ENCODE measurements at places on chromosomes 5 and 9. TPM values are rescaled to one million over a fixed set of nuclear protein-coding genes. Genes with fewer than 3 reads are reported as not detected.
A peak's percentile ranks its signal among the peaks of the same experiment; 100 is the strongest.

The NPDC1 gene
- total RNA-seq = 15.3 TPM

The ANKRD33B gene
- total RNA-seq = 4.2 TPM

DNA sequence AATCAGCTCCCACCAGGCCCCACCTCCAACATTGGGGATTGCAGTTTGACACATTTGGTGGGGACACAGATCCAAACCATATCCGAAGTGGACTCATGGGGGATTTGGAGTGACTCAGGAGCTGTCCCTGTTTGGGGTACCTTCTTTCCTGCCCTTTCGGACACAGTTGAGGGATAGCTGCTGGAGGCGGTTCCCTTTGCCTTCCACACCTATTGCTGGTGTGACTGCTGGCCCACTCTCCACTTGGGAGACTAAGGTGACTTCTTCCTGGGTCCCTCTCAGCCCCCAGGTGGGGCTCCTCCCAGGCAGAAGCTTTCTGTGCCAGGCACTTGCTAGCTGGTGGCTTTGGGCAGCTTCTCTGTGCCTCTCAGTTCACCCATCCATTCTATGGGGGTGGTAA, 26.6 kb downstream of the LAMC3 start:
- no peak for DNase-seq

The CYLC2 gene
- not detected for total RNA-seq

DNA sequence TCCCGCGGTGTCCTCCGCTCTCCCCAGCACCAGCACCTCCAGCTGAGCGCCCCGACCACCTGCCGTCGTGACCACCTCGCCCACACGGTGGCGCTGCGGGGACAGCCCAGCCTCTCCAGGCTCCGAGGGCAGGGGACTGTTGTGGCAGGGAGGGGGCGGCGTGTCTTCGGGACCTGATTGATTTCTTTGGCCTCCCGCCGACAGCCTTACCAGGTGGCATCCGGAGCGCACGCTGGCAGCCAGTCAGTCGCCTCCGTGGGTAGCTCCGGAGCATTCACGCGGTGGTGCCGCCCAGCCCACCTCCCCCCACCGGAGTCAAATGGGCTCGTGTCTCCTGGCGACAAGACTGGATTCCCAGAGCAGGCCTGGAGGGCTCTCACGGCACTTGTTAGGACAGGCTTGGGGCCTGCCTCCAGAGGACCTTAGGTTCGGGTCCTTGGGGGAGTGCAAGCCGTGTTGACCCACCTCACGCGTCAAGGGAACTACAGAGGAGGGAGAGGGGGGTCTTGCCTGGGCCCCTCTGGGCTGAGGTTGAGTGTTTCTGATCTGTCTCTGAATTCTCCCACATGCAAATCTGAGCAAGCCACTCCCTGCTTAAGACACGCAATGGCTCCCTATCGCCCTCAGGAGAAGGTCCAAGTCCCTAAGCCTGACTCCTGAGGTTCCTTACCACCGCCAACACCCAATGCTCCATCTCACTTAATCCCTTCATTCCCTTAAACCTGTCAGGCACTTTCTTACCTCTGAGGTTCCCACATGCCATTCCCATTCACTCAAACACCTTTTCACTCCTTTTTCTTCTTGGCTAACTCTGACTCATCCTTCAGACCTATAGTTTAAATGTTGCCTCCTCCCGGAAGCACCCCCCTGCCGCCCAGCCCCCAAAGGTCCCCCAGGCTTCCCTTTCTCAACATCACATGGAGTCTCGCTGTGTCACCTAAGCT, 51.2 kb upstream of the GGTA1 start:
- DNase-seq = peak; percentile 55

The PRPF4 gene
- total RNA-seq = 23.7 TPM

The DND1 gene
- total RNA-seq = 0.31 TPM

- no peak for DNase-seq
Measured at GRCh38 chr9:5578698-5579085, 50.2 kb upstream of the RIC1 start.

DNA sequence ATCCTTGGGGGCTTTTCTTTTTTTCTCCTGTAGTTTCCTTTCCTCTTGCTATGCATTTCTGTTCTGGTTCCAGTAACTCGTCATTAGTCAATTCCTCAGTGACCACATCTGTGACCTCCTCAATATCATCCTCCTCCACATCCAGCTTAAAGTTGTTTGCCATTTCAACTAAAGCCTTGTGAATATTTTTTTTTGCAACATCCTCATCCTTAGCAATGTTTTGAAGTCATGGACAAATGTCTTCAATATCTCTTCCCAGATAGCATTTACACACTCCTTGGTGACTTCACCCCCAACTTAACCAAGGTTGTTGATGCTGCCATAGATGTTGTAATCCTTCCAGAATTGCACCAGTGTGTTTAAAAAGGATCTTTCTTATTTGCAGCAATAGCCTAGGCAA, 14.7 kb upstream of the ADRB2 start:
- no peak for DNase-seq

DNA sequence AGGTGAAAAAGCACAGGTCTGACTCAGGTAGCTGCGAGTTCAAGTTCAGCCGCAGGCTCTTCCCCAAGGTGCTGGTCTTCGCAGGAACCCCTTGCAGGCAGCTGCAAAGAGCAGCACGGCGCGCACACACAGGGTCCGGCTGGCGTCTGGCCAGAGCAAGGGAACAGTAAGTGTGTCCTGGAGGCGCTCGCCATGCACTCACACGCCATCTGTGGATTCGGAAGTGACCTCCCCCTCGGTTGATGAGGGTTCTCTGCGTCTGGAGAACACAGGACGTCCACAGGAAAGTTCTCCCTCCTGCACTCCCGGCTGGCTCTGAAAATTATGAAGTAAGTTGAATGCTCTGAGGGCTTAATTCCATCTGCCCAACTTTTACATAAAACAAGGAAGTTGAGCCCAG, 14.0 kb upstream of the EGFL7 start:
- DNase-seq = no peak

GRCh38 chr5:56059854-56060253, 65.1 kb upstream of the IL6ST start:
- DNase-seq = no peak

GRCh38 chr5:41211417-41211816, 1.9 kb downstream of the C6 start:
- DNase-seq = no peak

- no peak for DNase-seq
Measured at GRCh38 chr9:137369061-137369787, 53.7 kb downstream of the EXD3 start.

GRCh38 chr5:79878721-79879336, 112.2 kb downstream of the MTX3 start:
- no peak for DNase-seq

The SLC45A2 gene
- total RNA-seq = 0.16 TPM

The SEMA5A gene
- 11.2 TPM for total RNA-seq

The CDX1 gene
- total RNA-seq = not detected

The OR1Q1 gene
- total RNA-seq = not detected

- DNase-seq = no peak
Measured at GRCh38 chr5:7755958-7756357, 95.0 kb downstream of the CFAP90 start.

The SCGB3A1 gene
- total RNA-seq = not detected

- no peak for DNase-seq
Measured at GRCh38 chr9:16191691-16192402, 639.0 kb downstream of the CCDC171 start.

The NR4A3 gene
- total RNA-seq = 8.7 TPM

DNA sequence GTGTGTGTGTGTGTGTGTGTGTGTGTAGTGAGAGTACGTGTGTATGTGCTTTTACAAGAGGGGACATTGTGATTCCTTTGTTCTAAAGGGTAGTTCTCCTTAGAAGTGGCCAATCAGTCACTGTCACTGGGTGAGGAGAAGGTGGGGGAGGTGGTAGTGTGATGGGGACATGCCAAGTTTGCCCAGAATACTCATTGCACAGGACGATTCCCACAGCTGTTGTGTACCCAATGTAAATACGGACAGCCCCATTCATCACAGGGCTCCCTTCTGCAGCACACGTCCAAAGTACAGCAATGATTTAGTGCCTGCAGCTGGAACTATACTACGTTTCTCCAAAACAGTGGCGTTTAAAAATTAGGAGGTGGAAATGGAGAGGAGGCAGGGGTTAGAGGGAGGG, 287.8 kb downstream of the TLR4 start:
- DNase-seq = no peak

The OR1L4 gene
- not detected for total RNA-seq

- DNase-seq = no peak
Measured at GRCh38 chr5:177378884-177379883, 5.0 kb upstream of the SLC34A1 start.

The BTNL3 gene
- total RNA-seq = not detected

- no peak for DNase-seq
Measured at GRCh38 chr5:56160723-56161438, 72.2 kb downstream of the ANKRD55 start.

DNA sequence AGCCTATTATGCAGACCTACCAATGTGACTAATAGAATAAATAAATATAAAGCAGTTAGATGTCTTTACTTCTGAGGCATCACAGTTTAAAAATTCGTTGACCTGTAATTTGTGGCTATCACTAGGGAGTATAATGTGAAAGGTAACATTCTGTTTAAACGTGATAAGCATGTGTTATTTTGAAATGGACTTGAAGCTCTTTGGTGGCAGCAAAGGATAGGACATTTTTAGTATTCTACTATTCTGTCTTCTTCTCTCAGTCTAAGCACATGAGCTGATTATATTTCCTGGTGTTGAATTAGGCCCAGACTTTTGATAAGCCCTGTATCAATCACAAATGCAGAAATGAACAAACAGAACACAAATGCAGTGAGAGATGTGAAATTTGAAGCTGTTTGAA, 974.0 kb upstream of the CDH10 start:
- no peak for DNase-seq

The SLC34A3 gene
- total RNA-seq = 0.16 TPM

The MLANA gene
- not detected for total RNA-seq

The OMD gene
- 2.5 TPM for total RNA-seq

- DNase-seq = no peak
Measured at GRCh38 chr9:108722396-108722795, 133.4 kb downstream of the ACTL7B start.

GRCh38 chr9:35518981-35519679, 29.2 kb downstream of the RUSC2 start:
- no peak for DNase-seq

The LCN2 gene
- not detected for total RNA-seq

The SPATA31D4 gene
- total RNA-seq = not detected

The POU4F3 gene
- not detected for total RNA-seq

GRCh38 chr5:127568166-127568565, 50.7 kb downstream of the PRRC1 start:
- no peak for DNase-seq

The NUTM2G gene
- not detected for total RNA-seq

The RANBP3L gene
- 14.7 TPM for total RNA-seq

DNA sequence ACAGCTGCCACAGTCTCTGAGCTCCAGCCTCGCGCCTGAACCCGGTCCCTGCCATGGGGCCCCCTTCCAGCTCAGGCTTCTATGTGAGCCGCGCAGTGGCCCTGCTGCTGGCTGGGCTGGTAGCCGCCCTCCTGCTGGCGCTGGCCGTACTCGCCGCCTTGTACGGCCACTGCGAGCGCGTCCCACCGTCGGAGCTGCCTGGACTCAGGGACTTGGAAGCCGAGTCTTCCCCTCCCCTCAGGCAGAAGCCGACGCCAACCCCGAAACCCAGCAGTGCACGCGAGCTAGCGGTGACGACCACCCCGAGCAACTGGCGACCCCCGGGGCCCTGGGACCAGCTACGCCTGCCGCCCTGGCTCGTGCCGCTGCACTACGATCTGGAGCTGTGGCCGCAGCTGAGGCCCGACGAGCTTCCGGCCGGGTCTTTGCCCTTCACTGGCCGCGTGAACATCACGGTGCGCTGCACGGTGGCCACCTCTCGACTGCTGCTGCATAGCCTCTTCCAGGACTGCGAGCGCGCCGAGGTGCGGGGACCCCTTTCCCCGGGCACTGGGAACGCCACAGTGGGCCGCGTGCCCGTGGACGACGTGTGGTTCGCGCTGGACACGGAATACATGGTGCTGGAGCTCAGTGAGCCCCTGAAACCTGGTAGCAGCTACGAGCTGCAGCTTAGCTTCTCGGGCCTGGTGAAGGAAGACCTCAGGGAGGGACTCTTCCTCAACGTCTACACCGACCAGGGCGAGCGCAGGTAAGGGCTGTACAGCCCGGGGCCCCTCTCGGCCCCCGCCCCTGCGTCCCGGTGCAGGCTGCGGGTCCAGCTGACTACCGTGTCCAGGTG, 509 bp downstream of the LVRN start:
- no peak for DNase-seq

GRCh38 chr9:80792726-80793125, 896.6 kb downstream of the TLE1 start:
- no peak for DNase-seq

GRCh38 chr5:109312695-109313094, 97.1 kb downstream of the PJA2 start:
- no peak for DNase-seq

DNA sequence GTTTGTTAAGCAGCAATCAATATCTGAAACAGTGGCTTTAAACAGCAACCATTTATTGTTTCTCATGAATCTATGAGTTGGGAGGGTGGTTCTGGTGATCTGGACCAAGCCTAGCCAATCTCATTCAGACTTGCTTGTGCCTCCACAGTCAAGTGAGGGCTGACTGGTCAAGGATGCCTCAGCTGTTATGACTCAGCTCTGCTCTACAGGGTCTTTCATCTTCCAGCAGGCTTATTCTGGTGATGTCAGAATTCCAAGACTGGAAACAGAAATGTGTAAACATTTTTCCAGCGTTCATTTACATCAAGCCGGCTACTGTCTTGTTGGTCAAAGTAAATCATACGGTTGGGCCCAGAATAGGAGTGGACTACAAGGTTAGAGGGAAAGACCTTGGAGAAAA, 2.5 kb upstream of the PIP5K1B start:
- no peak for DNase-seq

The KDM3B gene
- total RNA-seq = 84.1 TPM

- no peak for DNase-seq
Measured at GRCh38 chr9:138040446-138041430, 163.2 kb downstream of the CACNA1B start.

- DNase-seq = no peak
Measured at GRCh38 chr5:107519900-107520354, 150.8 kb downstream of the EFNA5 start.

GRCh38 chr5:78592735-78593386, 55.7 kb downstream of the LHFPL2 start:
- DNase-seq = no peak

DNA sequence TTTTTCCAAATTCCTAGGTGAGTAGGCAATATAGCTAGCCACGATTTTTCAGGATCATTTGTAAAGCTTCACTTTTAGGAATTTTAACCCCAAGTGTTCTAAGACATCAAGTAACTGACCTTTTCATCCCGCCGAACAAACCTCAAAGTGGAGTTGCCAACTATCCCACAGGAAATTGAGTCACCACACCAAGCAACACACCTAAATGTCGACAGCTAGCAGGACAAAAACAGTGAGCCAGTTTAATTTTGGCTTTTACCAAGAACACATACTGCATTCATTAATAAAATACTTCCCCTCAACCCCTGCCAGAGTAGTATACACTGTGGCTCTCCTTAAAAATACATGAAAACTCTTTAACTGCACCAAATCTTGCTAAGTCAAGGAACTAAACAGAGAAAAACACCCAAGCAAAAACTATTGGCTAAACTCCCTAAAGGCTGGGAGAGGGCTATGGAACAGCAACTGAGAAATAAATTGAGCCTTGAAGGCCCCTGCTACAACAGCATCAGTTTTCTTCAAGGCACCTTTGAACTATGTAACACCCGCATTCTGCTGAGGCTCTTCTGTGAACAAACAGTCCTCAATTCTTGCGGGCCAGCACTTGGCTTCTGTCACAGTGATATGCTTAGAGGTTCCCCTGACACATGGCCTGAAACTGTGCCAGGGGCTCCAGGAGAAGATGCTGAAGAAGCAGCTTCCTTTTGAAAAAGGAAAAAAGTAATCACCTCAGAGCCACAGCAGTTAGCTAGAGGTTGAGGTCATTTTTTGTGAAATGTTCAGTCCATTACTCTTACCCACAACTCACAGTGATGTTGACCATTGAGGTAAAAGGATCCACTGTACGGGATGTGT, 459.6 kb downstream of the RAB3C start:
- no peak for DNase-seq

Data from occipital lobe (tissue), 3 donors.